ENCODE measurements at places on chromosomes 16 and 17.

- no peak for DNase-seq
Observed at GRCh38 chr17:74853669-74854068, 6.0 kb downstream of the GRIN2C start.

GRCh38 chr16:56336071-56336688, 89.2 kb downstream of the AMFR start:
- DNase-seq: no peak

GRCh38 chr16:9257843-9258242, 166.4 kb downstream of the HAPSTR1 start:
- DNase-seq: no peak

DNA sequence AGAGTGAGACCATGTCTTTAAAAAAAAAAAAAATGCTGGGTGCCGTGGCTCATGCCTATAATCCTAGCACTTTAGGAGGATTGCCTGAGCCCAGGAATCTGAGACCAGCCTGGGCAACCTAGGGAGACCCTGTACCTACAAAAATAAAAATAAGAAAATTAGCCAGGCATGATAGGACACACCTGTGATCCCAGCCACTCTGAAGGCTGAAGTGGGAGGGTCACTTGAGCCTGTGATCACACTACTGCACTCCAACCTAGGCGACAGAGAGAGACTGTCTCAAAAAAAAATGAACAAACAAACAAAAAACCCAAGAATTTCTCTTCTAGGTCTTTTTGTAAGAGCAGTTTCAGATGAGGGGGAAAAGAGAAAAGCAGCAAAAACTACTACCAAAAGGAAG, 34.6 kb downstream of the NME2 start:
- no peak for DNase-seq

DNA sequence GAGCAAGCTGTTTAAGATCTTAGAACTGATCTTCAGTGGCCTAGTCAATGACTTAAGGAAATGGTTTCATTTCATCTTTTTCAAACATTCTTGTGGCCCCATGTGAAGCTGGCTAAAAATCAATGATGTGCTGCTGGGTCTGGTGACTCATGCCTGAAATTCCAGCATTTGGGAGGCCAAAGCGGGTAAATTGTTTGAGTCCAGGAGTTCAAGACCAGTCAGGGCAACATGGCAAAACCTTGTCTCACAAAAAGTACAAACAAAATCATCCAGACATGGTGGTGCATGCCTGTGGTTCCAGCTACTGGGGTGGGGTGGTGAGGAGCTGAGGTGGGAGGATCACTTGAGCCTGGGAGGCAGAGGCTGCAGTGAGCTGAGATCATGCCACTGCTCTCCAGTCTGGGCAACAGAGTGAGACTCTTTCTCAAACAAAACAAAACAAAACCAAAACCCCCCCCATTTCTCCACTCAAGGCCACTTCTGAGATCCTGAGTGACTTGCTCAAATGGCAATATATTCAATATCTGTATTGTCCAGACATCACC, 17.4 kb upstream of the COL1A1 start:
- DNase-seq: no peak

GRCh38 chr16:3696425-3697218, 20.7 kb downstream of the TRAP1 start:
- no peak for DNase-seq

DNA sequence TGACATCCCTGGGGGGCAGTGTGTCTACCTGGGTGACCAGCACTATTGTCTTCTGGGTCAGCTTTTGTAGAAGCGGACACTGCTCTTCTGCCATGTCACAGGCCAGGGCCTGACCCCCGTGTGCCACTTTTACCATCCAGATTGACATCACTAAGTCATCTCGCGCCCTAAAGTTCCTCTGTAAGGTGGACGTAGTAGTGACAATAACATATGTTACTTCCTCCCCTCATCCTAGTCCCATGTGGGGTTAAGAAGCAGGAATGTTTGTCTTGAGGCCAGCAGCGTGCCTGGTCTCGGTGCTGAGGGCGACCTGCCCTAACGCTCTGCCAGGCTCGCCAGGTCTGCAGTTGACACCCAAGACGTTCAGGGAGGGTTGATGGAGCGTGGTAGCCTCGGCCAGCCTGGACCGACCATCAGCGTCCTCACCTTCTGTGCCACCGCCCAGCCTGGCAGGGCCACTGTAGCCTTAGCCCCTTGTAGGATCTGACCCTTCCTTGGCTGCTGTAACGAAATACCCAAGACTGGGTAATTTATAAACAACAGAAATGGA, 20.7 kb downstream of the GAA start:
- no peak for DNase-seq

GRCh38 chr16:66207139-66207882, 159.2 kb upstream of the CDH5 start:
- no peak for DNase-seq

DNA sequence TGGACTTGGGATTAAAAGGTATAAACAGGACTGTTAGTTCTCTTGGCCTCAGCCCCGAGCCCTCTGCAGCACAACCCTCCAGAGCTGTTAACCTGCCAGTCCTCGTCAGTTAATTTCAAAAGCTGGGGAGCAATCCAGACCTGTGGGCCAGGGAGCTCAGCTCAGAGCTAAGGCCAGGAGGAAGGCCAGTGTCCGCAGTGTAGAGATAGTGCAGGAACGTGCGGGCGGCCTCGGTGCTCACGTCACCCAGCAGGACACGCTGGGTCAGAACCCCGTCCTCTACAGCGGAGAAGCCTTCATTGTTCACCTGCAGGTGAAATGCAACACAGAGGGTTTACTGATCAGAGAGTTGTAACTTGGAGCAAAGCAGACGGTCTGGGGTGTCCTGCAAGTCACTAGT, 15.4 kb upstream of the NLRC3 start:
- no peak for DNase-seq

DNA sequence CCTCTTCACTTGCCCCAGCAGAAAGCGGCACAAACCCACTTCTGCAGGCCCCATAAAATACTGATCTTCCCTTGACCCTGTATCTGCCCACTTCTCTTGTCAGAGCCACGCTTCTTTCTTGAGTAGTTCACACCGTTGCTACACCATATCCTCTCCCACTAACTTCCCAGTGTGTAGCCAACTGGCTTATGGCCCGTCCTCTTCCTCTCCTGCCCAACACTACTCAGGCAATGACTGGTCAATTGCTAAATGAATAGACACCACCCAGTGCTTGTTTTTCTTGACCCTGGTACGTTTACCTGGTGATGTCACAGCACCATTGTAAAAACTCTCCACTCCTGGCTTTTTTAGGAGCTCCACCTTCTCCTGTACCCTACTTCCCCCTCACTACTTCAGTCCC, 86.9 kb downstream of the NDEL1 start:
- DNase-seq: no peak

GRCh38 chr16:53043986-53044601, 8.6 kb downstream of the CHD9NB start:
- no peak for DNase-seq

- peak; percentile 93 for DNase-seq
Observed at GRCh38 chr17:17591355-17592298, at the start of gene PEMT. PEMT (minus strand) TSS chr17:17591708; CDS start chr17:17591626, 82 bp downstream.

- DNase-seq: no peak
Observed at GRCh38 chr16:30699615-30700099, 686 bp downstream of the SRCAP start.

DNA sequence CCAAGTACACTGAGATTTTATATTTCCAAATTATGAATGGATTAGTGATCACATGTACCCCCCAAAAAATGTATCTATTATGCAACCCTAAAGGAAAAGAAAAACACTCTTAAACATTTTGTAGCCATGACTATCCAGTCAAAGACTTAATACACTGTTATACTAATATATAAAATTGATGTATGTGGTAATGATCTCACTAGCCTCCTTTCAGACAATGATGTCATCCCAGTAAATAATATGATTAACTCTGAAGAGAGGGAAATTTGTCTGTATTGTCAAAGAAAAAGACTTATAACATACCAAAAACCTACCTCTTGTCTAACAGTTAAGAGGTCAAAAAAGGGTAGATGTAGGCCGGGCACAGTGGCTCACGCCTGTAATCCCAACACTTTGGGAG, 80.7 kb downstream of the USP32 start:
- no peak for DNase-seq

- no peak for DNase-seq
Observed at GRCh38 chr17:57138956-57139576, 54.0 kb downstream of the AKAP1 start.

DNA sequence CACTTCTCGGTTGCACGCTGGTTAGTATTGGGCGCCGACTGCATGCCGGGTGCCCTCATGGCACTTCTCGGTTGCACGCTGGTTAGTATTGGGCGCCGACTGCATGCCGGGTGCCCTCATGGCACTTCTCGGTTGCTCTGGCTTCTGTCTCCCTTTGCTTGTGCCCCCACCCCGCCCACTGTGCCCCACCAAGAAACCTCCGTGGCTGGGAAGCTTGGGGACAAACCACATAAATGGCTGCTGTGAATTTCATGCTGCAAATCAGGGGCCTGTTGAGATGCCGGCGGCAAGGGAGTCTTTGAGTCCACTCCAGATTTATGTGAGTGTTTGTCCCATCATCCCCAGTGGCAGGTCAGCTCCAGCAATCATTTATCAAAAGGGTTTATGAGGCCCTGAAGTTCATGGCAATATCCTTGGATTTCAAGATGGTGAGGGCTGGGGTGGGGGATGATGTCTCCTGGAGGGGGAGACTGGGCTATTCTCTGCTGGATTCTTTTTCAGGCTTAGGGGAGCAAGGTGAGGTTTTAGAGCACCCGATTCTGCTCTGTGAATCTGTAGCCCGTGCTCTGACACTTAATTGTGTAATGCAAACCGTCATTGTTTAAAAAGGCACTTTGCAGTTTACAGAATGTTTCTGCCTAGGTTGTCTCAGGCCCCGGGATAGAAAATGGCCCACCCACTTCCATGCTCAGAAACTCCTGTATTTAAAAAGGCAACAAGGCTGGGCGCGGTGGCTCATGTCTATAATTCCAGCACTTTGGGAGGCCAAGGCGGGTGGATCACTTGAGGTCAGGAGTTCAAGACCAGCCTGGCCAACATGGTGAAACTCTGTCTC, 51.2 kb upstream of the CIBAR2 start:
- DNase-seq: no peak

GRCh38 chr17:77875881-77876509, 82.5 kb upstream of the TNRC6C start:
- peak; percentile 21 for DNase-seq

GRCh38 chr16:10552281-10552680, 28.1 kb downstream of the EMP2 start:
- no peak for DNase-seq

GRCh38 chr16:77896415-77897128, 108.2 kb downstream of the VAT1L start:
- DNase-seq: no peak

DNA sequence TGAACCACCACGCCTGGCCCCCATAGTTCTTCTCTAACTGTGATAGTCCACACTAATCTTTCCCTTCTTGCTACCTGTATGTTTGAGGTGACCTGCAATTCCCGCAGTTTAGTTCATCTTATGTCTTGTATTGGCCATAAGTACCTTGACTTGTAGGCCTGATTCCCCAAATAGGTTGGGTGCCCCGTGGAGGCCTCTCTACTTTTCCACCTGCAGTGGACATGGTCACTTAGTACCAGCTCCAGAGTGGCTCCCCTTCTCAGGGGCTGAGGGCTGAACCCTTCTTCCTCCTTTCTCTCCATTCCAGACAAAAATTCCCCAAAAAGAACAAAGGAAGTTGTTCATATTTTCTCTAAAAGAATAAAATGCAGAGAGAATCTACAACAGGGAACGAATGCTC, 33.5 kb upstream of the CES5A start:
- DNase-seq: no peak

- peak; percentile 81 for DNase-seq
Observed at GRCh38 chr17:35930211-35931065, at the start of gene RDM1. RDM1 (minus strand) TSS chr17:35930773; CDS start chr17:35930727, 46 bp downstream.

DNA sequence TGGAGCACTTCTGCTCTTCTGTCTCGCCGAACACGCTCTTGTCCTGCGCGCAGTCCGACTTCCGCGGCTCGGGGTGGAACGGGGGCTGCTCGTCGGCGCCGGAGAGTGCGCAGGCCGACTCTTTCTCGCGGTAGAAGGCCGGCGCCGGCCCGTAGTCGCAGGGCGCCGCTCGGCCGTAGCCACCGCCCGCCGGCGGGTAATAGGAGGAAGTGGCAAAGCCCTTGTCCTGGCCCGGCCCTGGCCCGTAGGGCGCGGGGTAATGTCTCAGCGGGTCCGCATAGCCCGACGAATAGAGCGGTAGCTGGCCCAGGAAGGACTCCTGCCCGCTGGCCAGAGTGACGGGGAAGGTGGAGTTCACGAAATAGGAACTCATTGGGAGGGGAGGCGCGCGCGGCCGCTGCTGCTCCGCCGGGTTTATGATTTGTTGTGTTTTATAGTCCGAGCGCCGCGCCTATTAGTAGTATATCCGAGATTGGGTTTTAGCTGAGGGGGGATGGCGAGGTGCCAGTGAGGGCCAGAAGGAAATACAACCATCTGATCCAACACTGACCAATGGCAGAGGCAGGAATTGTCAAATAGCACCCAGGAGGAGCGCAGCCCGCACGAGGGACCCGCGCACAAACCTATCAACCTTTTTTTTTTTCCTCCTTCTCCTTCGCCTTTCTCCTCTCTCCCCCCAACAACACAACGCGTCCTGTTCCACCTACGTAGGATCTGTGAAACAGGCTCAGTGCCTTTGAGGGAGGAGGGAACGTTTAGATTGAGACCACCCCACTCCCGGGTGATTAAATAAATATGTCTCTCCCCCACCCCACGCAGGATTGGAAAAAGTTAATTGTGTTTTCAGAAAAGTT, 4.4 kb upstream of the HOXB5 start:
- no peak for DNase-seq

- no peak for DNase-seq
Observed at GRCh38 chr16:851209-851810, 50.8 kb upstream of the GNG13 start.

DNA sequence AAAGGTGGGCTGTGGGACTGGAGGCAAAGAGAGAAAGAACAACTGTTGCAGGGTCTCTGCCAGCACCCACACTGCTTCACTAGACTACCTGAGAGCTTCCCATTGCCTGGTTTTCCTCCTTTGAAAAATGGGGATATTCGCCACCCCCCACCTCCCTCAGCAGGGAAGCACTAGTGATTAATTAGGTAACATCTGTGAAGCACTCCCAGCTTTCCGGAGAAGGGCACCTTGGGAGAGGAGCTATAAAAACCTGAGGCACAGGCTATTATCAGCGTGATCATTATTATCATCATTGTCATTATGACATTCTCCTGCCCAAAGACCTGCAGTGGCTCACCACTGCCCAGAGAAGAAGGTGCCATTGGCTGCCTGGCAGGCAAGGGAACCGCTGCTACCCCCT, 83.5 kb downstream of the XYLT1 start:
- DNase-seq: no peak

DNA sequence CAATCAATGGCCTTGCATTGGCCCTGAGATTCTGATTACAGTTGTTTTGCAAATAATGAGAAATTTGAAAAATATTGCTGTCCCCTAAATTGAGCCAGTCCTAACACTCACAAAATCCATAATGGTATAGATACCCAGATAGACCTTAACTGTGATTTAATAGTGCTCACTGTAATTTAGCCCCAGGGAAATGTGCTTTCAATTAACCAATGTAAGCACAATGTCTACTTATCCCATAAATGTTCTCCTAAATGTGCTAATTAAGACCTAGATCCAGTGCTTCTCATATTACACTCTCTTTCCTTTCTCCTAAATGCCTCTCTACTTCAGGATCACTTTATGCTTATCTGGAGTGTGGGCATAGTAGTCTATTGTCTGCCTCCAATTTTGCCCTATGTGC, 417.8 kb upstream of the CCL2 start:
- no peak for DNase-seq

GRCh38 chr17:81345228-81346089, 49.8 kb upstream of the BAHCC1 start:
- peak; percentile 29 for DNase-seq

All from stimulated activated CD4-positive, alpha-beta T cell treated with anti-CD3 and anti-CD28 coated beads, Interleukin-15, amount 100 ng/mL, for 48 hours (primary cell).